G401 (cell line): ENCODE measurements at places on chromosomes 11 and 22.

DNA sequence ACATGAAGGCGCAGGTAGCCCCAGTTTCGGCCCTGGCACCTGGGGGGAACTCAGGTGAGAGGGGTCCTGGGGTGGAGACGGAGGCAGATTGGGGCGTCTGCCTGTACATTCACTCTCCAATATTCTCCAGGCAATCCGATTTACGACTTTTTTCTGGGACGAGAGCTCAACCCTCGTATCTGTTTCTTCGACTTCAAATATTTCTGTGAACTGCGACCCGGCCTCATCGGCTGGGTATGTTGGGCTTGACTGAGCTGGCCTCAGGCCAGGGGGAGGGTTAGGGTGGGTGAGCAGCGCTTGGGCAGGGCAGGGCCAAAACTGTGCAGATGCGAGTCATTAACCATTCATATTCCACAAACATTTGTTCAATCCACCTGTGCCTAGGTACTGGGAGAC, 1.7 kb downstream of the TM7SF2 start:
- DNase-seq = no peak

- no peak for DNase-seq
Observed at GRCh38 chr11:32529994-32530588, 53.5 kb upstream of the EIF3M start.

DNA sequence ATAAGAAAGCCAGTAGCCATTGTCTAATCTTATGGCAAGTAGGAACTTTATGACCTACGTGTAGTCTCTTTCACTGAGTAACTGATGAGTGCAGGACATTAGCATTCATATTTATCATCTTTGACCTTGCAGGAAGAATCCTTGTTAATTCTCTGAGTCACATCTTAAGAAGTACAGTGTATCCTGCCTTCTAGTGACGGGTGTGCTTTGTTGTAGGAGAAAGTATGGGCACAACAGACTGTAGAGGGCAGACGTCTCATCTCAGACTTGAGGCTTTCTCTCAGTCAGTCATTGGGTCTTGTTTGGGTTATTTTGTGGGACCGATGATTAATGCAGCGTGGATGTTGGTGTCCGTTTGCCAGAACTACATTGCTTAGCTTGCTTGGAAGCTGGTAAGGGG, 6.8 kb downstream of the RNF214 start:
- no peak for DNase-seq

GRCh38 chr11:44992181-44992582, 41.5 kb upstream of the TP53I11 start:
- peak; percentile 90 for DNase-seq

GRCh38 chr11:27907530-27907929, 200.4 kb downstream of the KIF18A start:
- DNase-seq = no peak

DNA sequence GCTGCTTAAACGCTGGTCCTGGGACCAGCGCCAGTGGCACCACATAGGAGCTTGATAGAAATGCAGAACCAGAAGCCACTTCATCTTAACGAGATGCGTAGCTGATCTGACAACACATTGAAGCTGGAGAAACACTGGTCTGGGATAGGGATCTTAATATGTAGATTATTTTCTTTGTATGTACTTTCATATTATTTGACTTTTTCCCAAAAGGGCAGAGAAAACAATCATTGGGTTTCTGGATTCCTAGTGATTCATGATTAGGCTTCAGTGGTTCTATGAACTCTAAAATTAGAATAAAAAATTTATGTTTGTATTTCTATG, 12.3 kb downstream of the MPEG1 start:
- DNase-seq = peak; percentile 25

DNA sequence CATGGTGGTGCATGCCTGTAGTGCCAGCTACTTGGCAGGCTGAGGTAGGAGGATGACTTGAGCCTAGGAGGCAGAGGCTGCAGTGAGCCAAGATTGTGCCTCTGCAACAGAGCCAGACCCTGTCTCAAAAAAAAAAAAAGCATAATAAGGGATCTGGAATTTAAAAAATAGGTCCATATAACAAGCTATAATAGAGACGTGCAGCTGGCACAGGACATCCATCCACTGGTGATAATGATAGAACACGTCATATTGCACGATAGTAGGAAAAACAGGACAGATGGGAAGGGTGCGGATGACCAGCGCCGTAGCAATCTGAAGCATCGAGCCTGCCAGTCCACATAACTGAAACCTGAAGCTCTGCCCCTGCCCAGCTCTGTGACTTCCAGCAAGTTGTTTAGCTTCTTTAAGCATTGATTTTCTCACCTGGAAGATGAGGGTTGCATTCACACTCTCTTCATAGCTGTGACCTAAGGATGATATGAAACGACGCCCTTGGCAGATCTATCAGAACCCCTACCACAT, 60.3 kb upstream of the PRODH start:
- peak; percentile 70 for DNase-seq

DNA sequence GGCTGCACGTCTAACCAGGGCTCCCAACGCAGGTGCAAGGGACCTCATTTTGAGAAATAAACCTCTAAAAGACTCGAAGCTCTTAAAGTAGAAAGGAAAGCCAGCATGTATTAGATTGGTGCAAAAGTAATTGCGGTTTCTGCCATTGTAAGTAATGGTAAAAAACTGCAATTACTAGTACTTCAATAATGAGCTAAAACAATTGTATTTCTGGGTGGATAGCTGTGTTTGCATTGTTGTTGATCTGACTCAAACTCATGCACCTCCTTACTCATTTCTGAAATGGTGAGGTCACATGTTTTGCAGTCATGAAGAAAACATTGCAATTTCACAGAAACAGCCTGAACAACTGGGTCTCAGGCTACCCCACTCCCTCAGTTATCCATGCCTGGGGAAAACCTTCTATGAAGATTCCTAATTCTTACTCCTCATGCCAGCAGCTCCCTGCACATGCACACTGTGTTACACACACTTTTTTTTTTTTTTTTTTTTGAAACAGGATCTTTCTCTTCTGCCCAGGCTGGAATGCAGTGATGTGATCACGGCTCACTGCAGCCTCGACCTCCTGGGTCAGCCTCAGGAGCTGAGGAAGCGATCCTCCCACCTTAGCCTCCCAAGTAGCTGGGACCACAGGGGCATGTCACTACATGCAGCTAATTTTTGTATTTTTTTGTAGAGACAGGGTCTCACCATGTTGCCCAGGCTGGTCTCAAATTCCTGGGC, 24.6 kb downstream of the VWCE start:
- no peak for DNase-seq

- no peak for DNase-seq
Observed at GRCh38 chr22:27252282-27253049, 549.1 kb downstream of the MN1 start.

DNA sequence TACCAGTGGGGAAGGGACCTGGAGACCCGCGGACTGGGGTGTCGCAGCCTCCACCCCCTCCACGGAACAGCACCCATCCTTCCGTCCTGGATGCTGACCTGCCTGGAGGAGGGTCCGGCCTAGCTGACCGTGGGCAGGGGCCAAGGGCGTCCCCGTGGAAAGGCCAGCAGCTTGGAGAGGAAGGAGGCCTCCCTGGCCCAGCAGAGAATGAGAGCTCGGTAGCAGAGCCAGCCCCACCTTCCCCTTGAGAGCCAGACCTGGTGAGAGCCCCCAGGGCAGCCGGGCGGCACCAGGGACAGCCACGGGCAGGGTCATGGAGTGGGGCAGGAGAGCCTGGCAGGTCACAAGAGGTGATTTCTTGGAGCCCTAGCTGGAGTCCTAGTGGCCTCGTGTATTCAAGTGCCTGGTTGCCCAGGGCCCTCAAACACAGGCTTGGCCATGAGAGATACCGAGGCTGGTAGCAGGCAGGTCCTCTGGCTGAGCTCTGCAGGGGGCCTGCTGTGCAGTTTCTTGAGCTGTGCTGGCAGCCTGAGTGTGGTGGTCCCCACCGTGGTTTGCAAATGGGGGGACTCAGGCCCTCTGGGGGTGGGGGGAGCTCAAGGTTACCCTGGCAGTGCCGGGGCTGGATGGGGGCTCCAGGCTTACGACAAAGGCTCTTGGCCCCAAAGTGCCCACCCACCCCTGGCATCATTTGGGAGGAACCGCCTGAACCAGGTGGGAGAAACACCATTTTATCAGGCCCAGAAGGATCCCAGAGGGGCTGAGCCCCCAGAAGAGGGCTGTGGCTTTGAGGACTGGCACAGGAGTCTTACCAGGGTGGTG, 7.6 kb downstream of the TSPAN32 start:
- no peak for DNase-seq

DNA sequence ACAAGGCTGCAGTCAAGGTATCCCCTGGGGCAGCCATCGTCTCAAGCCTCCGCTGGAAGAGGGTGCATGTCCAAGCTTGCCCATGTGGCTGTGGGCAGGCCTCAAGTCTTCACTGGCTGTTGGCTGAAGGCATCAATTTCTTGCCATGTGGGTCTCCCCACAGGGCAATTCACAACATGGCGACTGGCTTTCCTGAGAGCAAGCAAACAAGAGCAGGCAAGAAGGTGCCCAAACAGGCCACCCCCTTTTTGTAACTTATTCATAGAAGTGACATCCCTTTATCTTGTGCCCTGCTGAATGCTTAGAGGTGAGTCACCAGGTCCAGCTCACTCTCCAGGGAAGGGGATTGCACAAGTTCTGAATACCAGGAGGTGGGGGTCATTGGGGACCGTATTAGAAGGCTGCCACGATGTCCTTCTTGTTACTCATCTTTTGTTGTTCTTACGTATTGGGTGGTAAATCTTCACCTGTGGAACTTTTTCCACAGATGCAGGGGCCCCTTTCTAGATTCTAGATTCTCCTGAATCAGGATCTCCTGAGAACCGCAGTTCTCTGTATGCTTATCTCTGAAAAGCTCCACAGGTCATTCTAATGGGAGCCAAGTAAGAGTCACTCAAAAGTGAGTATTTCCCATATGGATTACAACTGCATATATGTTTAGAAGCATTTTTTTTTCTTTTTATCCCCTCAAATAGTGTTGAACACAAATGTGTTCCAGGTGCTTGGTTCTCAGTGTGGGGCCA, 44.2 kb upstream of the MICAL2 start:
- DNase-seq = no peak

GRCh38 chr11:17526326-17526725, 17.9 kb downstream of the USH1C start:
- DNase-seq = no peak

DNA sequence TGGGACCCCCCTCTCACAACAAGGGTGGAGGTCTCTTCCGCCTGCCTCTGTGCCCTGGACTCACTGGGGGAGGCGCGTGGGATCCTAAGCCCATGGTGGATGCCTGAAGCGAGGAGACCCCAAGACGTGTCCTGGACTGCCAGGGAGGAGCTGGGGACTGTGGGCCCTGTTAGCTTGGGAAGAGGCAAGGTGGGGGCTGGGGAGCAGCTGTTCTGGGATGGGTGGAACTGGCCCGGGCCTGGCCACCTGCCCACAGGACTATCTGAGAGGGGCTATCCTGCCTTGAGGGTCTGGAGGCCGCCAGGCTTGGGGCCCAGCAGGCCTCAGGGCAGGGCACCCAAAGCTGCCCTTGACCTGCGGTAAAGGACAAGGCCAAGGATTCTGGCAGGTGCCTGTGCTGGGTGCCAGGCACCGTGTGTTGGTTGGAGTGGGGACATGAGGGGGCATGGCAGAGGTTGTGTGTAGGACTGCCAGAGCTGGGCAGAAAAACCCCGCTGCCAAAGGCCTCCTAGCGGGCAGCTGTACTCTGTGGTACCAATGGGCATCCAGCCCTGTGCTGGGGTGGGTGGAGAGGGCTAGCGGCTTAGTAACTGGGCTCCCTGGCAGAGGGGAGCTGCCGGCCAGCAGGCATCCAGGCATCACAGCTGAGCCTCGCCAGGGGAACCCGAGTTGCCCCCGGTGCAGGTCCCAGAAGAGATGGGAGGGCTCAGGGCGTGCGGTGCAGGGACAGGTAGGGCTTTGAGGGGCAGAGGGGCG, 670 bp downstream of the LSP1 start:
- no peak for DNase-seq

- DNase-seq = no peak
Observed at GRCh38 chr22:46125311-46125710, 25.0 kb upstream of the PPARA start.

DNA sequence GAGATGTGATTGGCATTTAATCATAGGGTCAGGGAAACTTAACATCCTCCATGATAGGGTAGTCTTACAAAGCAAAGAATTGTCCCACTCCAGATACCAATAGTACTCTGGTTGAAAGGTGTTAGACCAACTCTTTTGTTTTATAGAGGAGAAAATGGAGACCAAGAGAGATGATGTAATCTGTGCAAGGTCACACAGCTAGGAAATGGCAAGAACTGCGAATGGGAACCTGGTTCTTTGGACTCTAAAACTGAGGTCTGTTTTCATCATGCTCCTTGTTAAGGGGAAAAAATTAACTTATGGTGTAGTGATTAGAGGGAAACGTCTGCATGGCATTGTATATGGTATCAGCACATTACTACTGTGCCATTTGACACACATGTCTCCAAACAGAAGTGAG, 171.1 kb downstream of the COMMD9 start:
- no peak for DNase-seq

GRCh38 chr22:42716221-42716620, 4.4 kb downstream of the A4GALT start:
- no peak for DNase-seq

- DNase-seq = no peak
Observed at GRCh38 chr11:35066783-35067423, 72.1 kb upstream of the CD44 start.

- no peak for DNase-seq
Observed at GRCh38 chr11:33560729-33561128, 139.9 kb downstream of the C11orf91 start.
